ENCODE measurements at places on chromosomes 3 and 15.

DNA sequence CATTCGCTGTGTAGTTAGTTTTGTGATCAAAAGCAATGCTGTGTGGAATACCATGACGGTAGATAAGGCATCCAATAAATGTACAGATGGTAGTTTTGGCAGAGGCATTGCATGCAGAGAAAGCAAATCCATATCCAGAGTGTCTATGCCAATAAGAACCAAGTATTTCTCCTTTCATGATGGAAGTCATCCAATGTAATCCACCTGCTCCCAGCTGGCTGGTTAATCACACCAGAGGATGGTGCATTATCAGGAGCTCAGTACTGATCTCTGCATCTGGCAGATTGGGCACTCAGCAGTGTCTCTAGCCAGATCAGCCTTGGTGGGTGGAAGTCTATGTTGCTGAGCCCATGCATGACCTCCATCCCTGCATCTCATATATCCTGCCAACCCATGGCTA, 677.7 kb upstream of the NECTIN3 start:
- DNase-seq: no peak

GRCh38 chr3:146200461-146201220, 39.7 kb upstream of the PLOD2 start:
- no peak for DNase-seq

DNA sequence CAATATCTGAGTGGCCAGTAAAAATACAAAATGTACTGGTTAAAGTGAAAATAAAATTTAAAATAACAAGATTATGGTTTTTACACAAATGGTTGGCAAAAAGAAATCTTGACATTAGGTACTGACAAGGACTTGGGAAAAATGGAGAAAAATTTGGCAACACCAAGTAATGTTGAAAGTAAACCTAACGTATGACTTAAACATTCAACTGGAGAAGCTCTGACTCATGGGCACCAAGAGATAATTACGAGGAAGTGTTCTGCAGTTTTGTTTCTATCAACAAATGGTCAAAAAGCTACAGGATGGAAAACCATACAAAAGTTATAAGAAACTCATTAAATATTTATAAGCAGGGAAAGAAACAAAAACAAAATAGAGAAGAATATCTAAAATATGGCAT, 177.7 kb downstream of the ZNF385D start:
- DNase-seq: no peak

GRCh38 chr3:135125171-135125801, 330.2 kb downstream of the EPHB1 start:
- no peak for DNase-seq

GRCh38 chr3:51891242-51892039, 11.7 kb downstream of the IQCF1 start:
- no peak for DNase-seq

GRCh38 chr15:101657968-101658784, 6.0 kb upstream of the TM2D3 start:
- DNase-seq: no peak

- DNase-seq: no peak
Measured at GRCh38 chr3:66402596-66403290, 98.1 kb downstream of the LRIG1 start.

DNA sequence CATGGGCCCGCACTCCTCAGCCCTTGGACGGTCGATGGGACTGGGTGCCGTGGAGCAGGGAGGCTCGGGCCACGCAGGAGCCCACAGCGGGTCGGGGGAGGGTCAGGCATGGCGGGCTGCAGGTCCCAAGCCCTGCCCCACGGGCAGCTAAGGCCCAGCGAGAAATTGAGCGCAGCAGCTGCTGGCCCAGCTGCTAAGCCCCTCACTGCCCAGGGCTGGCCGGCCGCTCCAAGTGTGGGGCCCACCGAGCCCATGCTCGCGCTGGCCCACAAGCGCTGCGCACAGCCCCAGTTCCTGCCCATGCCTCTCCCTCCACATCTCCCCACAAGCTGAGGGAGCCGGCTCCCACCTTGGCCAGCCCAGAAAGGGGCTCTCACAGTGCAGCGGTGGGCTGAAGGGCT, 259.4 kb downstream of the VGLL3 start:
- no peak for DNase-seq

DNA sequence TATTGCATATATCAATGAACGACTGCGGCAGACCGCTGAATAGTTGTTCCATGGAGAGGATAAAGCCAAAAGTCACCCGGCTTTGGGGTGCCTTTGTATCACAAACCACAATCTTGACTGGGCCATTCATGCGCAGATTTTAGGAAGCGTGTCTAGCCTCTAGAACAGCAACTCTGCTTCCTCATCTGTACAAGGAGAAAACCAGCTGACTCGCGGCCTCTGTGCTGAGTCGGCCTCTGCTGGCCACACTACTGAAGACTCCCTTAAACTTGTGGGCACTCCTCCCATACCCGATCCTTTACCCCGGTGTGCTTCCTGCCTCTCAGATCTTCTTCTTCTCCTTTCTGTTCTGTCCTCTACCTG, 872 bp downstream of the DLEC1 start:
- DNase-seq: no peak

GRCh38 chr3:51681453-51681852, 10.4 kb downstream of the TEX264 start:
- DNase-seq: no peak

GRCh38 chr3:102179326-102180177, 255.3 kb upstream of the ZPLD1 start:
- DNase-seq: no peak

DNA sequence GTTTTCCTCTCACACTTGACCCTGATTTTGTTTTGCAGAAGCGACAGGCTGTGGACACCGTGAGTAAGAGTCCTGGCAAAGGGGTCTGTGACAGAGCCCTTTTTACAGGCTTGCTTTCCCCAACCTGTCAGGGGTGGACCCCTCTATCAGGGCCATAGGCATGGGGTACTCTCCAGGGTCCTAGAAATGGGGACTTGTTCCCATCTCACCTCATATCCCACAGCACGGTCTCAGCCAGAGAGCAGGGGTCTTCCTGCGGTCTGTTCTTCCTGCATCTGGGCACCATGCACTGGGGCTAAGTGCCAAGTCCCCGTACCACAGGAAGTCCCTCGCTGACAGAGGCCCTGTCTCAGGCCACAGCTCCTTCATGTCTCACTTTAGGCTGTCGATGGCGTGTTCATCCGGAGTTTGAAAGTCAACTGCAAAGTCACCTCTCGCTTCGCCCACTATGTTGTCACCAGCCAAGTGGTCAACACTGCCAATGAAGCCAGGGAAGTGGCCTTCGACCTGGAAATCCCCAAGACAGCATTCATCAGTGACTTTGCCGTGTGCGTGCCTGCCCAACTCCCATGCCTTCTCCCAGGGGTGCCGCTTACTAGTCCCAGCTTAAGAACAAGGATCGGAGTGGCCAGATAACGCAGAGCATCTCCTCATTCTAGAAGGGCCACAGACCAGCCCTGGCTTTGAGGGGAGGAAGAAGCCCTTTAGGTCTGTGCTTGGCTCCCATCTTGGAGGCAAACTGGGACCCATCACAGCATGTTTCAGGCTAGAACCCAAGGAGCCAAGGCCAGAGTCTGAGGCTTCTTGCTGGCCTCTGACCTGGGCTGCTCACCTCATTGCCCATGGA, 783 bp downstream of the ITIH1 start:
- DNase-seq: no peak

DNA sequence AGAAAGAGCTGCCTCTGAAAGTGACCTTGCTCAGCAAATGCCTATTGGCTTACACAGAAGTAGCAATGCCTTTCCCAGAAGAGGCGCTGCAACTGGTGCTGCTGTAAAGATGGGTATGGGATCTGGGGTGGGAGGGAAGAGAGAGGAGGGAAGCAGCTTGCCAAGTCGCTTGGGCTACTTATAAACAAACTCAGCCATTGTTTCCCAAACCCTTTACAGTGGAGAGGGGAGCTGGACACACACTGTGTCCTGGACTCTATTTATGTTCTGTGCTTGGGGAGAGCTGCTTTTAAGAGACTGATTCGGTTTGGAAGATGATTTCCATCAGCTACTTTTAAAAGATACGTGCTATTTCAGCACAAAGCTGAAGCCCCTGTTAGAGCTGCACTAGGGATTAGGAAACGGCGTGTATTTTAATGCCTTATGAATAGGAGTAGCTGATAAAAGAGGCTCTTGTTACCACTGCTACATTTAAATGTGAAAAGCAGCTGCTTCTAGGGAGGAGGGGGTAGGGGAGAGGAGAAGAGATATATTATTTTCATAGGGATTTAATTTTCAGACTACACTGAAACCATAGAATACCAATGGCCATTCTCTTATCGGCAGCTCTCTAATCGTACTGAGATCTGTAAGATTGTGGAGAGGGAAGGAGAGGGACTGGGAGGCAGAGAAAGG, 440.6 kb downstream of the MCTP2 start:
- DNase-seq: no peak

- DNase-seq: no peak
Measured at GRCh38 chr3:107236655-107237337, 140.4 kb upstream of the CCDC54 start.

DNA sequence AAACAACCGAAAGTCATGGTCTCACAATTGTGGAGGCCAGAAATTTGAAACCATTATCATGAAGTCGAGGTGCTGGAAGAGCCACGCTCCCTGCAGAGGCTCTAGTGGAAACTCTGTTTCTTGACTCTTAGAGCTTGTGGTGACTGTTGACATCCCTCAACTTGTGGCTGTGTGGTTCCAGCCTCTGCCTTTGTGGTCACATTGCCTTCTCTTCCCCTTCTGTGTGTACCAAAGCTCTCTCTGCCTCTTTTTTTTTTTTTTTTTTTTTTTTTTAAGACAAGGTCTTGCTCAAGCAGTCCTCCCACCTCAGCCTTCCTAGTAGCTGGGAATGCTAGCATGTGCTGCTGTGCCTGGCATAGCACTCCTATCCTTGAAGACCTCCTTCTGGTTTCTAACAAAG, 48.7 kb upstream of the CRTC3 start:
- DNase-seq: no peak

GRCh38 chr3:57960174-57960505, 48.1 kb upstream of the FLNB start:
- no peak for DNase-seq

- DNase-seq: no peak
Measured at GRCh38 chr3:8206971-8207617, 294.5 kb upstream of the LMCD1 start.

DNA sequence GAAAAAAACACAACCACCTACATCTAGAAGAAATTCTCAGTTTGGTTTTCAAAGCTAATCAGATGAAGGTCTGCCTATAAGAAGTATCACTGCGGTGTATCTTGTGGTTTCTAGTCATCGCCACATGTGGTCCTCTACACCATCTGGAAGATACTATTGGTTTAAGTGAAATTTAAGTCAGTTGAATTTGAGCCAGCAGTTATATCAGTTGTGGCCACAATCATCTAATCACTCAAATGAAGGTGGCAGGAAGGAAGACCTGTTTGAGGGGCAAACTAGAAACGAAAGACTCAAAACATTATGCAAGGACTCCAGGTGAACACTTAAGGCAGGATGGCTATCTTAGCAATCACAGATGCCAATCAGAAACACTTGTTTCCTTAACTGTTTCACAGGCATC, 48.7 kb downstream of the ETV5 start:
- DNase-seq: no peak

DNA sequence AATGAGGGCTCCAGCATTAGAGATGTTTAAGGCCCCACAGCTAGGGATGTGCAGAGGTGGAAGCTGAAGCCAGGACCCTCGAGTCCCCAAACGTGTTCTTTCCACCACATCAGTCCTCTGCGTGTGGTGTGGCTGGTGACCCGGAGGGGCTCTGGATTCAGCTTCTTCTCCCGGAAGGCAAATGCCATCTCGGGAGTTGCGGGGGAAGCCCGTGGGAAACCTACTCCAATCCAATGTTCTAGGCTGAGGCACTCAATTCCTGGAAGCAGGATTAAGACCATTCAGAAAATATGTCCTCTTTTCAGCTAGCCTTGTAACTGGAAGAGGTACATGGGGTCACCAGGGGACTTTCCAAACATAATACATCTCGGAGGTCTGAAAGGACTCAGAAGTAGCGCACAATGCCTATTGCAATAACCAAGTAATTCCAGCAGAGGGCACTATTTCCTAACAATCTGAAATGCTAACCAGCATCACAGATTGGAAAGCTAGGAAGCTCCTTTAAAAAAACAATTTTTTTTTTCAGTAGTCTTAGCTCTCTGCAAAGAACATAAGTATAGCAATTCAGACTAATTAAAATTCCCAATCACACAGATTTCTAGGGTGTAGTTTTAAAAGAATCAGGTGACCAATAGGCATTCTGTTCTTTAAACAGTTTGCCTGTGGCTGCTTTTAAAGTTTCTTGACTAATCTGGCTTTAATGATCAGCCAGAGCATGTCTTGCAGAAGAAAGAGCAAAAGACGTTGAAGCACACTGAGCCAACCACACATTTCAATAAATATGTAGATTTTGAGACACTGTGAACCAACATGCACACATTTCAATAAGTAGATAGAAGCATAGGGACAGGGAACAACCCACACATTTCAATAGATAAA, 36.1 kb downstream of the BNC1 start:
- peak; percentile 30 for DNase-seq

DNA sequence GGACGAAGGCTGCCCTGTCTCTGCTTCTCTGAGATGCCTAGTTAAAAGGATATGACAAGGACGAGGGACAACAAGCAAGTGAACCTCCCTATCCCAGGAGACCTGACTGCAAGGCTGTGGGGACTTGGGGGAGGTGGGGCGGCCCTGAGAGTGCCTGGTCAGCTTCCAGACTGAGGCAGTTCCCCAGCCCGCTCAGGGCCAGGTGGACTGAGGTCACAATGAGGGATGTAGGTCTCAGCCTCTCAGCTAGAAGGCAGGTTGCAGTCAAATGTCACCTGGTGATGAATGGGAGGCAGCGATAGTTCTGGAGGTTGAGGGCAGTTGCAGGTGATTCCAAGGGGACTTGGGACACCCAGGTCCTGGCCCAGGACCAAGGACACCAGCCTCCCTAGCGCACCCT, 30.6 kb downstream of the TKT start:
- DNase-seq: no peak

GRCh38 chr15:84844964-84845363, 27.8 kb downstream of the ALPK3 start:
- no peak for DNase-seq

DNA sequence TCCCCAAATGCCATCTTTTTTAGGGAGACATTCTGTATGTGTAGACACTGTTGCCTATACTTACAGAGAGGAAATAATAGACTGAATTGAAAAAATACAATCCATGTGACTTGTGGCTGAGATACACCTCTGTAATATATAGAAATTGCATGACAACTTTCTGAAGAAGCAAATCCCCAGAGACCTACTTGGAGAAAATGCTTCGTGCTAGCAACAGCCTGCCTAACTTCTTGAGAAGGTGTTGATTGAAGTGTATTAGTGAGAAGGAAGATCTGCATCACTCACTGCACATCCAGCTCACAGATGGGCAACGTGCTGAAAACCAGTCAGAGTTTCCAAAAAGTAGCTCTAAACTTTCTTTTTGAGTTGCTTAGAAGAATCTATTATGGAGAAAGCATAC, 404.1 kb downstream of the EPHB1 start:
- DNase-seq: no peak

- DNase-seq: no peak
Measured at GRCh38 chr3:39208463-39209055, 16.2 kb upstream of the XIRP1 start.

Data from NCI-H1417 treated with DMSO at 0.1 percent for 48 hours (cell line).